ENCODE measurements at places on chromosomes 3 and 15.

DNA sequence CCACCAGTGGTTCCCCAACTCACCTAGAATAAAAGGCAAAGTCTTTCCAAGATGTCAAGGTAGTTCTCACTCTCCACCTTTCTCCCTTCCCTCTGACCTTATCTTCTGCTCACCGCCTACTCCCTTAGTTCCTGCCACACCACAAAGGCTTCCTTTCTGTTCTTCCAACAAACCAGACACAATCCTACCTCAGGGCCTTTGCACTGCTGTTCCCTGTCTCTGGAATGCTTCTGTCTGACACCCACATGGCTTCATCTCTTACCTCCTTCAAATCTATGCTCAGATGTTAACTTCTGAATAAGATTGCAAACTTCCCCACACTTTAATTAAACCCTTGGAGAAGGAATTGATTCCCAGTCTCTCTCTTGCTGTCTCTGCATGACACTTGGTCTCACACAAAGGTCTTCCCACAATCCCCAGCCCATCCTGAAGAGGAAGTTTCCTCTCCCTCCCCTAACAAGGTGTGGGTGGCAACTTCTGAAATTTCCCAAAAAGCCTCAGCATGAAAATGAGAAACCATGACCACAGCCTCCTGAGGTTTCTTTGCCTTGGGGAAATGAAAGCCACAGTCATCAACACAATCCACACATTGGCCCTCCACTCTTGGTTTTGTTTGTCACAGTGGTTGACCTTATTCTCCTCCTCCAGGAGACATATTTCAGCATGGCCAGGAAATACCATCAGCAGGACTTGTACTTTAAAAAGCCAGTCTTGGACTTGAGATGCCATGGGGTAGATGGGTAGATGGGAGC, 3.0 kb upstream of the RYK start:
- DNase-seq = no peak

DNA sequence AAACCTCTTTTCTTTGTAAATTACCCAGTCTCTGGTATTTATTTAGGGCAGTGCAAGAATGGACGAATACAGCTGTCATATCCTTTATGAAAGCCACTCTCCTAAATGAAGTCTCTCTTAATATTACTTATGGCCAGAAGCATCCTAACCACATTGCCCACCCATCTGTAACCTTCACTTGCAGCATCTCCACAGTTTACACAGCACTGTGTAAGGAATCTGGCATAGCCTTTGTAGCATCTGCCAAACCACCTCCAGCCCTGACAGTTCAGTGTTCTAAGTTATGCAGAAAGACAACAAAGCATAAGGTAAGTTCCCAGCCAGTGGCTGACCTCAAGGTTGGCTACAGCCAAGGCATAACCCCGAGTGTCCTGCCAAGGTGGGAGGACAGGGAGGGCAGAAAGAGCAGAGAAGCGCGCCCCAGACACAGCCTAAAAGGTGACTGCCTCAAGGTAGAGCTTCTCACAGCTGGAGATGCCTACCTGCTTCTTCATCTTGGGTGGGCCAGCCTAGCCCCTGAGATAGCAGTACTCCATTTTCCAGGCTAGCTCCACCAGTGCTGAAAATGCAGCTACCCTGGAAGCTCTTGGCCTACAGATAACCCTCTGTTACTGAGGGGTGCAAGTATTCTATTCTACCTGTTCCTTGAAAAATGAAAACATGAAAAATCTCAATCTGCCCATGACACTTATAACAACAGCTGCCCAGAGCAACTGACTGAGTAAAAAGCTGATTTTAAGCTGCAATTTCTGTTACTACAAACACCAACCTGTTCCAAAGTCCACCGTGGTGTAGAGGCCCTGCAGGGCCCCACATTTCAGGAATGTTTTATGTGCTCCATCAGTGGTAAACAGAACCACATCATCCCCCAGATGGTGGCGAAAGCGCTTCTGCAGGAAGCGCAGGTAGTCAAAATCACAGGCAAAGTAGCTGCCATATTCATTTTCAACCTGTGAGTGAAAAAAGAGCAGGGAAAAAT, 39.3 kb downstream of the GLB1 start:
- DNase-seq = no peak

- no peak for DNase-seq
These were observed 67.3 kb downstream of the ATG7 start for GRCh38 chr3:11339541-11339940.

DNA sequence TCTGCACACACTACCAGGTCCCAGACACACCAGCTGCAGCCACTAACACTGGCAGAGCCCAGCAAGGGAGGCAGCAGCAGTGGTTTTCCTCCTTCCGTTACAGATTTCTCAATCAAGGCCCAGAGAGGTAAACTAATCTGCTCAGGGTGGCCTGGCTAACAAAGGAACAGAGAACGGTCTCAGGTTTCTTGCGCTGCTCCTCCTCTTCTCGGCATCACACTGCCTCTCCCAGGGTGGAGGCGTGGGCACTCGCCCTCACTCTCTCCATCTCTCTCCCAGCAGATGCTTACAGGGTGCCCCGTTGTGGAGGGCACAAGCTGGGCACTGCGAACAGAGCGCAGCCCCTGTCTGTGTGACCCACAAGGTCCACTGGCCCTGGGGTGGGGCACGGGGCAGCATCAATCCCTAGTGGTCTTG, 228.7 kb downstream of the VPS13C start:
- DNase-seq = no peak

DNA sequence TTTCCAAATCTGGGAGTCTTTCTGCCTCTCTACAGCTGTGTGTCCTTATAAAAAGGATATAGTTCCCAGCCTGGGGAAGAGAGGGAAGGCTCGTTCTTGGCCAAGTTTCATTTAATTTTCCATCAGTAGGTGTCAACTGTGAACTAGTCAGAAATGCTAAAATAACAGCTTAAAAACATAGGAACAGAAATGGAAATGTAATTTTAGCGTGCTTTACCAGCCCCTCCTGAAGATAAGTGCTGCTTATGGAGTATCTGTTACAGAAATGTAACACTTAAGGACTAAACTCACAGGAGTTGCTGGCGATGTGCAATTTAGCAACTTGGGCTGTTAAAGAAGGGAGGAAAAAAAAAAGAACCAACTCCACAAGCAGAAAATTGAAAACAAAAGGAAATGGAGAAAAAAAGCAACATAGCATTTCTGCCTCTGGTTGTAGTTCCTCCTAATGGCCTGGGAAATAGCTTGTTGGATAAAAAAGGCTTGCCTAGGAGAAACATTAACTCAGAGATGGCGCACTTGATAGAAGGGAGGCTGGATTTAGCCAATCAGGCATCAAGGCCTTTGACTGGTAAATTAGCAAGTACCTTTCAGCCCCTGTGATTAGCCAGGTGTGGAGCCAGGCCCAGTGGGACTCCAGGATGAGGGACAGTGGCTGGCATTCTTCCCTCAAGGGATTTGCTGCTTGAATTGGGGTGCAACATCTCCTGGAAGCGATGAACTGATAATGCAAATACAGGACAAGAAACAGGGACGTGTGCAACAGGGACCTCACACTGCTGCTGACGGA, 84.3 kb downstream of the RPLP1 start:
- DNase-seq = no peak

DNA sequence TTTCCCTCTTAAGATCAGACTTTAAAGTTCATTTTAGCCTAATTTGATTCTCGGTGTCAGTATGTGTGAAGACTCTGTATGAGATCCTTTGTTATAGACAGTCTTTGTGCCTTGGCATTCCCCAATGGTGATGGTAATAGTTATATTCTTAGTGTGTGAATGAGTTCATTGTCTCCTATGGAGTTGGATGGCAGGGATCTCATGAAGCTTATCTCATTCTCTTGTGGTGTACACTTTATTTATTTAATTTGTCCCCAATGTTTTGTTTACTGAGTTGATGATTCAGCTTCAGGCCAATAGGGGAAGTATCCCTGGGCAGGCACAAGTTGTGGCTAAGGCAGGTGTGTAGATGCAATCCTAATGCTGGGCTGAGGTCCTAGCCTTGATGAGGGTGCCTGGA, 222.0 kb upstream of the DPPA4 start:
- DNase-seq = no peak

GRCh38 chr3:185264849-185265553, 11.2 kb upstream of the EHHADH start:
- DNase-seq = no peak

DNA sequence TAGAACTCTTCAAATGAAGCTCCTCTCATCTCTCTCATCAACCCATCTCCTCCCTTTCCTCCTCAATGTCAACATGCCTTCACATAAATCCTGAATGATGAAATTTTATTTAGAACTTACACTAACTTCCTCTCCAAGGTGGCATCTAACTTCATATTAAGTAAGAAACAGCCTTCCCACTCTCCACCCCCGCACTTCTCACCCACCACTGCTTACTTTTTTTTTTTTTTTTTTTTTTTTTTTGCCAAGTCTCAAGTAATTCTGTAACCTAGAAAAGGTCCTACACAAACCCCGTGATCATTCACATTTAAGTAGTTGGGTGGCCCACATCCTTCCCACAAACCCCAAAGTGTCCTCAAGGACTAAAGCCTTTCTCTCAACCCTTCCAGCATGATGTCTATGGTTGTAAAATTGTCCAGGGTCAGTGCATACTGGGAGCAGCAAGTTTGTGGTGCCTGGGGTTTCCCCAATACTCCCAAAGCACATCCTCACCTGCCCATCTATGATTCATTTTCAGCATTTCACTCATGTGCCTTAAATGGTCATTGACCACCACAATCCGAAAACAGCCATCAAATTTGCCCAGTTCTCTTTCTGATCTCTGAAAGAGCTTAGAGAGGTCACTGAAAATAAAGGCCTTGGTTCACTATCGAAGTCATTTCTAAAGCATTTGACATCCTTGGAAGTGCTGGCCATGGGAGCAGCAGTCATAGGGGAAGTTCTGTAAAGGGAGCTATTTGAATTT, 47.2 kb downstream of the CD86 start:
- no peak for DNase-seq

DNA sequence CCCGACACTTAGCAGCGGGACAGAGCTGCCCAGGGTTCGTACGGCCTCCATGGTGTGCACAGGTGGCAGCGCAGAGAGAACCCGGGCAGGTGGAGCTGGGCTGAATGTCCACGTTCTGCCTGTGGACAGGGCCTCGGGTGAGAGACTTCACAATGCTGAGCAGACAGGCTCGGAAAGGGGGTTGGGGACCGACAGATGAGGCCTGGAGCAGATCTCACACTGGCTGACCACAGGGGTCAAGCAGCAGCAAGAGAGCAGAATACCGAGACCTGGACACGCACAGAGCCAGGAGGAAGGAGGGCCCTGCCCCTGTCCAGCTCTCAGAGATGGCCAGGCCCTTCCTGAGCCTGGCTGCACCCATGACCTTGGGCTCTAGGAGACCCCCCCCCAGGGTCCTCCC, 83.0 kb downstream of the VGLL4 start:
- no peak for DNase-seq
